ENCODE measurements at places on chromosomes 16 and 17.
A peak's percentile ranks its signal among the peaks of the same experiment; 100 is the strongest.

DNA sequence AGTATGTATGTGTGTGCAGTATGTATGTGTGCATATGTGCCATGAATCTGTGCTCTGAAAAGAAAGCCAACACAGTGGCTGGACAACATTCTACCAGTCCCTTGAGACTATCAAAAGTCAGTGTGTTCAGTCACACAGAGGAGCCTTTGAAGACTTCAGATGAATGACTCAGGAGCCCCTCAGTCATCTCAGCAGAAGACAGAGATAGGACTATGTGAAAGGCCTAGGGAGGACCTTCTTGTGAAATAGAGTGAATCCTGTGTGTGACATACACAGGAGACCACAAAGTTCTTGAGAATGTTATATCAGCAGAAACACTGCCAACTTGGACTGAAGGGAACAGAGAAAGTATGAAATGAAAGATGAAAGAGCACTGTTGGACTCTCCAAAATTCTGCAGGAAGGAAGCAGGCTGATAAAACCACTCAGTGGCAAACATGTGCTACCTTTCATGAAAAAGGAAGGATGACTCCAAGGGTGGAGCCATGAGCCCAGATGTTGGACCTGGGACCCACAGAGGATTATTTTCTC lies 108.4 kb downstream of the METRNL start:
- no peak for DNase-seq

DNA sequence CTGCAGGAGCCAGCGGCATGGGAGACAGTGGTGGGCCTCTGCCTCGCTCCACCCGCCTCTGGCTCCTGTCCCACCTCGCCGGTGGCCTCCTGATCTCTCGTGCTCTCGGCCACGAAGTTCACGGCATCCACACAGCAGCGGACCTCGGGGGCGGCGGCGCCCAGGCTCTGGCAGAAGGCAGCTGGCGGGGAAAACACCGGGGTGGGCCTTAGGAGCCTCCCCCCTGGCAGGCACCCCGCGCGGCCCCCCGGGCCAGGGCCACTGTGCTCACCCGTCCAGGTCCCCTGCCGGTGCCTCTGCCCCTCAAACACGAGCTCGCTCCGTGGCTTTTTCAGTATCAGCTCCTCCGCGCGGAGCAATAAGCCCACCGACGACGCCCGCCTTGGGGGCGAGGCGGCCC lies 409 bp upstream of the C17orf107 start:
- DNase-seq = no peak

DNA sequence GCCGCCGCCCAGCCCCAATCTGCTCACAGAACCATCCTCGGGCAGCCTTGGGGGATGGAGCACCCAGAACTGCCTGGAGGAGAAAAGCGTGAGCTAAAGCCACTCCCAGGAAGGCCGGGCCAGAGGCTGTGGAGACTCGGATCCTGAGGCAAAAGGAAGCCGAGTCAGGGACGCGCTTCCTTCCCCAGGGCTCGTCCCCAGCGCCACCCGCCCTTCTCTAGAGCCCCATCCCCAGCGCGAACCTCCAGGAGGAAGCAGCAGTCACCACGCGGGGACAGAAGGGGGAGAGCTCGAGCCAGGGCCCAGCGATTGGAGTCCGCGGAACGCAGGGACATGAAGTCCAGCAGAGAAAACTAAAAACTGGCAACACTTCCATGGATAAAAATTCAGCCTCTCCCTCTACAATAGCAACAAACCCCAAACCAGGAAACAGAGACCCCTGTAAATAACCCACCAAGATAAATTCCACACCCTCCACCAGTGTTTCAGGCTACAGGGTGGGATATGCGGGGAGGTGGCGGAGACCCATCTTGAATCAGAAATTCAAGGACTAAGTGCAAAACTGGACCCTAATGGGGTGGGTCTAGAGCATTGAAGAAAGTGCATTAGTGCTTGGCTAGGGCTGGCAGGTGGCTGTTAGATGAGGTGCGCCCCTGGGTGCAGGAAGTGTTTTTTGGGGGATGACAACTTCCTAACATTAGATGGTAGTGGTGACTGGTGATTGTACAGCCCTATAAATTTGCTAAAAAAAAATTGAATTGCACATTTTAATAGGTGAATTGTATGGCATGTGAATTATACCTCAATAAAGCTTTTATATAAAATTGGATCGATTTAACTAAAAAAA lies 116.1 kb upstream of the METRNL start:
- peak; percentile 63 for DNase-seq

DNA sequence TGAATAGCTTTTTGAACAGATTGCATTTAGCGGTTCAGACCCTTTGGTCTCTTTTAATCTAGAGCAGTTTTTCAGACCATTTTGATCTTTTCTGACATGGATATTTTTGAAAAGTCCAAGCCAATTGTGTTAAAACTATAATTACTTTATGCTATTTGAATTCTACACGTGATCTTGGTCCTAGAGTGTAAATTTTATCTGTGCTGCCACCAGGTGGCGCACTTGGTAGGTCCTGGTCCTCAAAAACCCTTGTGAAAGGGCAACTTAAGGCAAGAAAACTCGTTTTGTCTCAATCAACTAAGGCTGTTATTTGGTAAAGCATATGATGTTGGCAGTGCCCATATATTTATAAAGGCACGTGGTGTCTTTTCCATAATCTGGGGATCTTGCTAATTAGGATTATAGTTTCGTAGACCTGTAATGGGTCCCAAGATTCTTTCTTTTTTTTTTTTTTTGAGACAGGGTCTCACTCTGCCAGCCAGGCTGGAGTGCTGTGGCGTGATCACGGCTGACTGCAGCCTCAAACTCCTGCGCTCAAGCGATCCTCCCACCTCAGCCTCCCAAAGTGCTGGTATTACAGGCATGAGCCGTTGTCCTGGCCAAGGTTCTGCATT lies 43.9 kb upstream of the TEX2 start:
- DNase-seq = peak; percentile 44

- DNase-seq = no peak
These were observed 134.4 kb downstream of the SKAP1 start for GRCh38 chr17:48295362-48296288.
